ENCODE measurements at places on chromosomes 7 and 10.
A peak's percentile ranks its signal among the peaks of the same experiment; 100 is the strongest.

DNA sequence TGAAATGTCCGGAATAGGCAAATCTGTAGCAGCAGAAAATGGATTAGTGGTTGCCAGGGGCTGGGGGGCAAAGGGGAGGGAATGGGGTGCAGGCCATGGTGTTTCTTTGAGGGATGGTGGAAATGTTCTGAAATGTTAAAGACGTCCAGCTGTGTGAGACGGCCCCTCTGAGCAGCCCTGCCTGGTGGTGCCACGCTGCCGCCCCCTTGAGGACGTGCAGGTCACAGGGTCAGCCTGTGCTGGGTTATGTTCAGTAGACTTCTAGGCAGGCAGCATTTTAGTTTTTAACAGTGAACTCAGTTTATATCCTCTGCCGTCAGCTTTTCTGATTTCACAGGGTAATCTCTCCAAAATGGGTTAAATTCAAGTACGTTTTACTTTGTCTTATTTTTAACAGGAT lies 9.4 kb downstream of the NUB1 start:
- DNase-seq: peak; percentile 44

- DNase-seq: no peak
Observed at GRCh38 chr10:113047605-113047962, 97.5 kb downstream of the TCF7L2 start.

DNA sequence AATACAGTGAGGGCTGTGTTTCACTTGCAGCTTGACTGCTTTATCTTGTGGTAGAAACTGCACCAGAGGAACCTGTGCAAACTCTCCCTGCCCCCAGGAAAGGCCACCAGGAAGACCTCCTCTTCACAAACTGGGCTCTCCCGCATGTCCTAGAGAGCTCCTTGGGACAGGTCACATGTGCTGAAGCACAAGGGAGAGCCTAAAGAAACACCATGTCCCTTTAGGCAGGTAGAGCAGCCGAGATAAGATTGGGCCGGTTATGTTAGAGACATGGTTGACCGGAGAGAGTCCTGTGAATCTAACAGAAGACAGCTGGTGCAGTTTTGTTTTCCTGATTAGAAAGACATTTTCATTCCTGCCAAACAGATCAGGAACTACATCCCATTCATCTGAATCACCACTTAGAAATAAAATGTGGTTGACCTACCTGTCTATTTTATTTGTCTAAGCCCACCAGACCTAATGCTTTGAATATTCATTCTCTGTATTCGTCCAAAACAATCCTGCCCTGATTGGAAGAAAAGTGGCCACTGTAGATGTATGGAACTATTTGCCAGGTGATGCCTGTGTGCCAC lies 224.1 kb downstream of the GLI3 start:
- no peak for DNase-seq

DNA sequence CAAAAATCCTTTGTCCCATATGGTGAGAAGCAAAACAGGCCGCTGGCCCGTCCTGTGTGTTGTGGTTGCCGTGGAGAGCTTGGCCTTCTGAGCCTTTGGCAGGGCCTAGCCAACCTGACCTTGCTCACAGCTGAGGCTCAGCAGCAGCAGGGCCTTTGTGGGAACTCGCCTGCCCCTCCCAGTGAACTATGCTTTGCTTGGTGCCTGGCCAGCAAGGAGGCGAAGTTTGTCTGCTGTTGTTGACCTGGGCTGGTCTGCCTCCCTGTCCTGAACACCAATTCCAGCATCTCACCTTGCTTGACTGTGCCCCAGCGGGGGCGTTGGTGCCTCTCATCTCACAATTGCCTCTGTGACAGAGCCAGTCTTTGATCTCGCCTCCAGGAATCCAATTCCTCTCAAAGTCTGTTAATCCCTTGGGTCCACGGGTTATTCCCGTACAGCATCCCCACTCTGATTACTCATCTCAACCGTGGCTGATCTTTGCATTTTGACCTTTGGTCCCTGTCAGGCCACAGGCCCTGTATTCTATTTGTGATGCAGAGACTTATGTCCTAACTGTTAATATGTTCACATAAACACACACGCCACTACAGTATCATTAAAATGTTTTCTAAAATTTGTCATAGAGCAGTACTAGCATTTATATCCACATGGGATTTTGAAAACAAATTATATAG lies 22.6 kb downstream of the EPDR1 start:
- no peak for DNase-seq

DNA sequence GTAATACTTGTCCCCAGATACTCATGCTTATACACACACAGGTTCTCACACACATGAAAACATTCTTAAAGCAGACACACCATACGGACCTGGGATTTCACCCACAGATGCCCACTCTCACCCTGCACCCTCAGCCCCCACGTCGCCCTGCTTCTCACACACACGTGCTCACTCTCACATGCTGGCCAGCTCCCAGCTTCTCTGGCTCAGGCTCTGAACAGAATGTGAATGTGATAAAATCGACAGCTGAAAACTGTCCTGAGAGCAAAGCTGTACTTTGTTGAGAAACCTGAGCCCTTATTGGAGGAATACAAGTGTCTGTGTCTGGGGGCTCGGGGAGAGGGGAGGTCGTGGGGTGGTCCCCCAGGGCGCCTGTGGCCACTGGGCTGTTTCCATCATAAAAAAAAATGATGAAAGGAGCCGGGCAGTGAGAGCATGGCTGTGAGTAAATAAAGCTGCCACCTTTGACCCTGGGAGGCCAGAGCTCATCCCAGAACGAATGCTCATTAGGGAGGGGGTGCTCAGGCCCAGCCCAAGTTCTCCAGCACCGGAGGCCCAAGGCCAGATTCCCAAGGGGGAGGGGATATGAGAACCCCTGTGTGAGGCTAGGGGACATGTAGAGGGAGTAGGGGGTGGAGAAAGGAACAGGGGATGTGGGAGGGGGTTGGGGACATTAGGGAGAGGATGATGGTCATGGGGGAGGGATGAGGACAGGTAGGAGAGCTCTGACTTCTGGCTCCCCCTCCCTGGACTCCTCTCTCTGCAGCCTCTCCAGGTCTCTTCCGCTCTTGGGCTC lies 18.1 kb upstream of the TLX1 start:
- no peak for DNase-seq

DNA sequence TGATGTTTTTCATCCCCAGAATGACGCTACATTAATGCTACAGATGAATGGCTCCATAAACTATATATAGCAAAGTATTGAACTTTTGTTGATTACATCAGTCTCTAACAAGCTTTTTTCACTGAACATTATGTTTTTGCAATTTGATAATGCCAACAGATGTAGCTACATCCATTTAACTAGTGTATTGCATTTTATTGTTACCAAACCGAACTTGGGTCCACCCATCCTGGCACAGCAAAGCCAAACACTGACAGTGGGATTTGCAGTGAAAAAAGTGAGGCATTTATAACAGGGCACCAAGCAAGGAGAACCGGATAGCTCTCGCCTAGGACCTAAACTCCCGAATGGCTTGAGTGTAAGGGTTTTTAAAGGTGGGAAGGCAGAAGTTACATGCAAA lies 182.8 kb upstream of the TNS3 start:
- DNase-seq: no peak

GRCh38 chr7:99112097-99112496 lies 31.8 kb downstream of the SMURF1 start:
- DNase-seq: no peak

- no peak for DNase-seq
Observed at GRCh38 chr10:127997937-127998336, 91.0 kb downstream of the PTPRE start.

GRCh38 chr10:96473866-96474265 lies 39.9 kb downstream of the TLL2 start:
- DNase-seq: no peak

- DNase-seq: no peak
Observed at GRCh38 chr7:87082675-87083074, 23.2 kb upstream of the ELAPOR2 start.
